ENCODE measurements at places on chromosomes 7 and 10. TPM values are rescaled to one million over a fixed set of nuclear protein-coding genes. Genes with fewer than 3 reads are reported as not detected.

GRCh38 chr7:134366481-134366880, 49.8 kb upstream of the SLC35B4 start:
- no peak overlapping the region for H3K27ac ChIP-seq
- DNase-seq = no peak
- no peak overlapping the region for H3K4me3 ChIP-seq
- no peaks in the 10 kb centered on the region for H3K36me3 ChIP-seq

DNA sequence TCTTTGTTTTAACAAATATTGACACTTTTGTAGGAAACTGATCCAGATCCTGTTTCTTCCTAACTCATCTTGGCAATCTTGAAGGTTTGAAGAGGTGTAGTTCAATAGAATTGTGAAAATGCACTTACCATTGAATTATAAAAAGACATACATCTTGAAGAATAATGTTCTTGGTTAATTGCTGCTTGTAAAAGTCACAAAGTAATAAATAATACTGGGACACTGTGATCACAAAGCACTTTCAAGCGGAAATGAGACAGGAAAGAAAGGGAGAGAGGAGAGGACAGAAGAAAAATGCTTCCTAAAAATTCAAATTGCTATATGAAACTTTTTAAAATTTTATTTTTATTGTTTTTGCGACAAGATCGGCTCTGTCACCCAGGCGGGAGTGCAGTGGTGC, 15.2 kb upstream of the NFE2L3 start:
- H3K4me3 ChIP-seq = no peak overlapping the region
- no peak for DNase-seq

DNA sequence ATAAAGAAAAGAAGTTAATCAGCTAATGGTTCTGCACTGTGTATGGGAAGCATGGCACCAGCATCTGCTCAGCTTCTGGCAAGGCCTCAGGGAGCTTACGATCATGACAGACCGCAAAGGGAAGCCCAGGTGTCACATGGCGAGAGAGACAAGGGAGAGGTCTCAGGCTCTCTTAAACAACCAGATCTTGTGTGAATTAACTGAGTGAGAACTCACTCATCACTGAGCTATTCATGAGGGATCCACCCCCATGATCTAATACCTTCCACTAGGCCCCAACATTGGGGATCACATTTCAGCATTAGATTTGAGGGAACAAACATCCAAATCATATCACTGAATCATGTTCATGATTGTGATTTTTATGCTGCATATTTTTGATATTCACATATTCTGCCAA, 5.8 kb downstream of the USP54 start:
- H3K4me1 ChIP-seq = peaks cover 30% of the 10 kb centered on the region
- H3K36me3 ChIP-seq = no peaks in the 10 kb centered on the region
- H3K27me3 ChIP-seq = no peaks in the 10 kb centered on the region
- peak overlapping the region; percentile 65 for H3K27ac ChIP-seq

GRCh38 chr7:133015888-133016287, 66.0 kb downstream of the CHCHD3 start:
- no peak overlapping the region for H3K27ac ChIP-seq
- DNase-seq = no peak
- no peaks in the 10 kb centered on the region for H3K36me3 ChIP-seq
- H3K4me1 ChIP-seq = no peaks in the 10 kb centered on the region

- no peak overlapping the region for H3K27ac ChIP-seq
- H3K4me3 ChIP-seq = no peak overlapping the region
- peaks cover 34% of the 10 kb centered on the region for H3K27me3 ChIP-seq
- DNase-seq = peak; percentile 77
These were observed 1.8 kb downstream of the FOXI2 start for GRCh38 chr10:127738512-127739424.

The GFRA1 gene
- total RNA-seq = 3.2 TPM

Data from upper lobe of left lung (tissue), 6 donors.